ENCODE measurements at places on chromosomes 5 and 9. TPM values are rescaled to one million over a fixed set of nuclear protein-coding genes. Genes with fewer than 3 reads are reported as not detected.

BTNL8 gene
- total RNA-seq = 0.13 TPM

CDH6 gene
- not detected for total RNA-seq

PDE6A gene
- under 0.01 TPM for total RNA-seq

PCDHGB1 gene
- total RNA-seq = 1.1 TPM

RLN1 gene
- 0.13 TPM for total RNA-seq

GRCh38 chr9:135583688-135584011 is 22.1 kb downstream of the PAEP start:
- DNase-seq = no peak

DNA sequence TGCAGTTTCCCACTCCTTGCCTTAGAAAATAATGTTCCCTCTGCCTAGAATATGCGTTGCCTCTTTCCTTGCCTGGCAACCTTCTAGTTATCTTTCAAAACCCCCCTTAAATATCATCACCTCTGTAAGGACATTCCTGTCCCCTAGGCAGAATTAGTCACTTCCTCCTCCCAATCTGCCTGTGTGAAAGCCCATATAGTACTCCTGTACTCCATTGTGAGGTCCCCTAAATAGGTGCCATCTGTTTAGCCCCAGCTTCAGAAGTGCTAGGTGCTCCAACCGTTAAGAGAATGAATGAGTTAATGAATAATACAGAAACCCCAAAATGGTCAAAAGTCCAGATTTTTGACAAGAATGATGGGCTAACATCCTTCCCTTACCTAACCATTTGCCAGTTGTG is 181.4 kb downstream of the GDNF start:
- no peak for DNase-seq

- DNase-seq = no peak
These were observed 827.2 kb downstream of the MTRR start for GRCh38 chr5:8695902-8696845.

DNA sequence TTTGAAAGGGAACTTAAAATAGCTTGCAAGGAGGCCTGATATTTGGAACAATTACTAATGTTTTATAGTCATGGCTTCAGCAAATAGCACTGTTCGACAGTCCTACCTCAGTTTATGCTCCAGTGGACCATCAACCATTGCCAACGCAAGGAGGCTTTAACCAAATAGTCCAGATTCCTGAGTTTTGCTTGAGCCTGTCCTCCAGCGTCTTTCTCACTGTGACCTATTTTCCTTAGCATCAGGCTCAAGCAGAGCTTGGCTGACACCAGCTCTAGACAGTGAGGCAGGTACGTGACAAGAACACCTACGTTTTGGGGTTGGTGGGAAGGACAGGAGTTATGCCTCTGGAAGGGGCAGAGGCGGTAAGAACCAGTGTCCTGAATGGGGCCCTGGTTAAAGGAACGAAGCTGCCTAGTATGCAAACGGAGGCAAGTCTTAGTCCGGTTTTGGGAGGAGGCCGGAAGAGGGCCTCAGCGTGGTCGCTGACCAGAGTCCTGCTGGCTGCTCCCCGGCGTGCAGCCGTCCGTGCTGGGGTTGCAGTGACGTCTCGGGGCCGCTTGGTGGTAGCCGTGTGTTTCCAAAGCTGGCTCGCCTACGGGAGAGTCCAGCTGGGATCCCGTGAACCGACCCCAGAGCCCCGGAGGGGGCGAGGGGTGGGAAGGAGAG is 998 bp upstream of the FGF18 start:
- DNase-seq = peak; percentile 40

DNA sequence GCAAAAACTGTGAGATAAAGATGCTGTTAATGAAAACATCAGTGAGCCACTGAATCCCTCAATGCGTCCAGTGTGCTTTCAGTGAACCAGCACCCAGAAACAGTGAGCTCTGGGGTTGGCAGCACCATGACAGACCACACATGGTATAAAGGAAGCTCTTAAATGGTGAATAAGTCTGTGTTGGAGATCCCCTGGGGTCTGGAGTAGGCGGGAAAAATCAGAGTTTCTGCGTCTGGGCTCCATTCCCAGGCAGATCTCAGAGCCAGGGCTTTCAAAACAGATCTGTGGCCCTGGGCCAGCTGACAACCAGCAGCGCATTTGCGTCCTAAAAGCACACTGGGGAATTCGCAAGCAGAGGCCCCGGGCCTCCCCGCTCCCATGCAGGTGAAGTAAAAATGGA is 233.5 kb downstream of the FRMD3 start:
- DNase-seq = no peak

DNA sequence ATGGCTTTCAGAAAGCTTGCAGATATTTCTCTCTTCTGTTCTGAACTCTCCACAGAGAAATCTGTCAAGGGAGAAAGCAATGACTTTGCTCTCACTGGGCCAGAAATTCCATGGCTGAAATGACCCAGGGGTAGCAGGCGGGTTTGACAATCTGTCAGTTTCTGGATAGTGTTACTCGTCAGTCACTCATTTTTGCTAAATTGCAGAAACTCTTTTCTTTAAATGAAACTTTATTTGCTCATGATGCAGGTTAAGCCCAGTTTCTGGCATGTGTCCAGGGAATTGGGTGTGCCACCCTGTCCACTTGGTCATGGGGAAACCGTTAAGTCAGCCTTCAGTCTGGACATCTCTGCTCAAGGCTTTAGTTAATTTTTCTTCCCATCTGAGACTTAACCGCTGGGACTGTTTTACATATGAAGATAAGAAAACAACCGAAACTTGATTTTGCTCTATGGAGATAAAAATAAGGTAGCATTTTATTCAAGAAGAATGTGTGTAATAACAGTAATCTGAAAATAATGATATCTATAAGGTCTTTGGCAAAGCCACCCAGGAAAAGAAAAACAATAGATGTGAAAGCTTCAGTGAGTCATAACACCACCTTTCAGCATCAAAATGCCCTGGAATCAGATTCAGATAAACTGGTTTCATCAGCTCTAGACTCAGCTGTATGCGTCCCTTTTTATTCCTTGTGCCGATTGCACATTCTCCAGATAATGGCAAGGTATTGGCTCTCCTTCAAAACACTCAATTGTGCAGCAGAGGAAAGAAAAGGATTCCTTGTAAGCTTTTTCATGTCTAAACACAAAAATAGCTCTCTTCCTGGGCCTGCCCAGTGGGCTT is 308.3 kb downstream of the ZSWIM6 start:
- no peak for DNase-seq

DNA sequence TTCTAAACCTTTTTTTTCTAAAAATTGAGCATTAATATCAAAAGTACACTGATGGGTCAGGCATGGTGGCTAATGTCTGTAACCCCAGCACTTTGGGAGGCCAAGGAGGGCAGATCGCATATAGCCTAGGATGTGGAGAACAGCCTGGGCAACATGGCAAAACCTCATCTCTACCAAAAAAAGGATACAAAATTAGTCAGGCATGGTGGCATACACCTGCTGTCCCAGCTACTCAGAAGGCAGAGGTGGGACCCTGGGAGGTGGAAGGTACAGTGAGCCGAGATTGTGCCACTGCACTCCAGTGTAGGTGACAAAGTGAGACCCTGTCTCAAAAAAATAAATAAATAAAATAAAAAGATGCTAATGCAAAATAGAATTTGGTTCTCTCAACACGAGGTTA is 49.4 kb downstream of the RAPGEF1 start:
- no peak for DNase-seq

GRCh38 chr5:111074244-111074643 is 2.7 kb downstream of the TSLP start:
- DNase-seq = no peak

DNA sequence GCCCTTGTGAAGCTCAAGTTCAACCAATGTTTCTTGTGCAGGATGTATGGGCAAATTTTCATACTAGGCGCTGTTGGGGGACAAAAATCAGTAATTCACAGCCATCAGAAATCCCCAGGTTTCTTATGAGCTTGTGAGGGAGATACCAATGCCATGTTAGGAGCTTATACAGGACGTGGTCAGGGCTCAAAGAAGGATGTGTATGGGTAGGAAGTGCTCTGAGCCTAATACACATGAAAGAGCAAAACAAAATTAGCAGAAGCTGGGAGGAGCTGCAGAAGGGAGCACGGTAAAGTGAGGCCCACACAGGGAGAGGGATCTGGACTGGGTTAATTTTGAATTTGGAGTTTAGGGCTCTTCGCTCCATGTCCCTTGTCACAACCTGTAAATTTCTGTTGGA is 114.6 kb upstream of the MAP3K1 start:
- no peak for DNase-seq

- no peak for DNase-seq
These were observed 3.0 kb downstream of the MTMR12 start for GRCh38 chr5:32309761-32310160.

DNA sequence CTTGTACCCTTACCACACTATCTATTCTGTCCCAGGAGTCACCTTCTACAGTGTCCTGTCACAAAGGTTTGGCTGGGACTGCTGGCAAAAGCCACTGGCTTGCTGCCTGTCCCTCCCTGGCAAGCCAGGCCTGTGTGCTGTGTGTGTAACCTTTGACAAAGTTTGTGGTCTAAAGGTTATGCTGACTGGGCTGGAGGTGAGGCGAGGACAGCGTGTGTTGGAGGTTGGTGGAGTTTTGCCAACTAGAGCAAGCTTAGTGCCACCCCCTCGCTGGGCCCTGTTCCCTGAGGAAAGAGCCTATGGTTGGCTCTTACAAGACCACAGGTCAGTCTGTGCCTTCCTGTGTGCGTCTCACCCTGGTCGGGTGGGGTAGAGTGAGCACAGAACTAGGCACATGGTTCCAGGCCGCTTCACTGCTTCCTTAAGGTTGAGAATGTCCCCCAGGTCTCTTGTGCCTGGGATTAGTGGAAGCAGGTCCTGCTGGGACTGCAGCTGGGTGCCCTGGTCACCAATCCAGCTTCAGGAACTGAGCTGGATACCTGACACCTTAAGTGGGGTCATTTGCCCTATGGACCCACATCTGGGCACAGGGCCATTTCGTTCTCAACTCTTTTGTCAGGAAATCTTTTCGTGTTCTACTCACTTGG is 152.2 kb downstream of the GADD45G start:
- DNase-seq = no peak

Measured in dermis microvascular lymphatic vessel endothelial cell (primary cell).